ENCODE measurements at places on chromosomes 16 and 17.

DNA sequence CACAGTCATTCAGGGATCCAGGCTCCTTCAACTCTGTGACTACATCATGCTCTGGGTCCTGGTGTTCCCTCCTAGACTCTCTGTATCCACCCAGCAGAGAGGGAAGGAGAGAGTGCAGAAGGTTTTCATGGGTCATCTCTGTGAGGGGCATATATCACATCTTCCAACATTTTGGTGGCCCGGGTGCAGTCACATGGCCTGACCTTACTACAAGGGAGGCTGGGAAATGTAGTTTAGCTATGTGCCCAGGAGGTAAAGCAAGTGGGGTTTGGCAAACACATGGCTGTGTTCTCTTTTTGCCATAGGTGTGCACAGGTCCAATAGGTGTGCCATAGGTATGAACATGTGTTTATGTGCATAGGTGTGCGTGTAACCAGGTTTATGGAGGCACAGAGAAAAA is 222.2 kb upstream of the EEF2KMT start:
- no peak for DNase-seq

DNA sequence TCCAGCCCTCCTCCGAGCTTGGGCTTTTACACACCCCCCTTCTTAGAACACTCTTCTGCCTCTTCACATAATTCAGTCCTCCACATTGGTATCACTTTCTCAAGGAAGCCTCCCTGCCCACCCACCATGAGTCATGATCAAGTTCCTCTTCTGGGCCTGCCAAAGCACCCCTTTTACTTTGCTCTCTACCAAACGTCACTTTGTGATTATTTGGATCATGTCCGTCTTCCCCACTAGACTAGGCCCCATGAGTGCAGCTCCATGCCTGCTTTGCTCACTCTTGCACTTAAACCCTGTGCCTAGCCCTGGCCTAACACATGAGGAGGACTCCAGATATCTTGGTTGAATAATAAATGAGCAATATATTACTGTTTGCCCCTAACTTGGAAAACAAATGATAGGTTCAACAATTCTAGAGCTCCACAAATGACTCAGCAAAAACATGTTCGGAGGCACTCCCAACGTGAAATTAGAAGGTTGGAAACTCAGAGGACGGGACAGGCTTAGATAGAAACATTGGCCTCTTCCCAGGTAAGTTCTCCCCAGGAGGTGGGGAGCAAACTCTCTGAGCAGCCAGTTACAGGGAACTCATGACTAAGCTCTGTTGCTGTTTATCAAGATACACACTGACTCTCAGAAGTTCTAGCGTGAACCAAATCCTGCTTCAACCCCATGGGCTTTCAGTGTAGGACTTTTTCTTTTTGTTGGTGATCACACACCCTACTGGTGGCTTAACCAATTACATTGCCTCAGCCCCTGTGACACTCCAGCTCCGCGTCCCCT is 28.3 kb downstream of the G6PC1 start:
- DNase-seq = peak; percentile 76

DNA sequence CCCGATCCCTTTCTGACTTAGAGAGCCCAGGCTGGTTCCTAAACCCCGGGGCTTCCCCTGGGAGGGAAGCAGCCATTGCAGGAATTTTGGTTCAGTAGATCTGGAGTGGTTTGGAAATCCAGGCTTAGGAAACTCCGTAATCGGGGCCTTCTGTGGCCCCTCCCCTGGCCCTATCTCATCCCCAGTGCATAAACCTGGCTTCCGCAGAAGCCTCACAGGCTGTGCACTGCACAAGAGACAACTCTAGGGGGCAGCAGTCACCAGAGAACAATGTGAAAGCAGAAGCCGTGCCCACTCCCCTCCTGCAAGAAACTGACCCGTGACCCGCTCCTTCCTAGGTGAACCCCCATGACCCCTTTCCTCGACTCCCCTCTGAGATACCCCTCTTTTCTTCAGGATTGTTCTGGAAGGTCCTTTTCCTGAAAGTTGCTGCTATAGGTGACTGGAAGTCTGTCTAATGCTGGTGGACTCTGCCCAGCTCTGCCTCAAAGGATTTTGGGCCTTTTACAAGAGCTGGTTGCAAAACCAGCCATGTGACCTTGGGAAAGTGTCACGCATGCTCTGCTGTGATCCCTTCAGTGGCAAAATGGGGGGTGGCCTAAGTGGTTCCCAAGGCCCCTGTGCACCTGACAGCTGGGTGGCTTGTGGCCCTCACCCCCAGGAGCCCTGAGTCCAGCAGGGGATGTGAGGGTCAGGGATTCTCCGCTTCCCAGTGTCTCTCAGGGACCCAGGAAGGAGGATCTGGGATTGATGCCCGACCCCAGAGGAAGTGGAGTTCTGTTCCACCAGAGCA is 14.4 kb downstream of the GUCY2D start:
- DNase-seq = peak; percentile 82

DNA sequence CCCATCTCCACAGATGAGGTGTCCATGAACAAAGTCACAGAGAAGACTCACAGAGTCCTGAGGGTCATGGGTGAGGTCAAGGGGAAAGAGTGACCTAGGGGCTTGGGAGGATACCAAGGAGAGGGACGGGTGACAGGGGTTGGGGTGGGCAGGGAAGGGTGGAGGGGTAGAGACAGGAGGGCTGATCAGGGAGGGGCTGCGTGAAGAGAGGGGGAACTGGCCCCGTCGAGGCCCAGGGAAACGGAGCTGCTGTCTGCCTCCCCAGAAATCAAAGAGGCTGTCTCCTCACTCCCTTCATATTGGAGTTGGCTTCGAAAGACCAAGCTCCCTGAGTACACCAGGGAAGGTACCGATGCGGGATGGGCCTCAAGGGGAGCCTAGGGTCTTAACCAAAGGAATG is 617 bp downstream of the TMEM95 start:
- DNase-seq = no peak

DNA sequence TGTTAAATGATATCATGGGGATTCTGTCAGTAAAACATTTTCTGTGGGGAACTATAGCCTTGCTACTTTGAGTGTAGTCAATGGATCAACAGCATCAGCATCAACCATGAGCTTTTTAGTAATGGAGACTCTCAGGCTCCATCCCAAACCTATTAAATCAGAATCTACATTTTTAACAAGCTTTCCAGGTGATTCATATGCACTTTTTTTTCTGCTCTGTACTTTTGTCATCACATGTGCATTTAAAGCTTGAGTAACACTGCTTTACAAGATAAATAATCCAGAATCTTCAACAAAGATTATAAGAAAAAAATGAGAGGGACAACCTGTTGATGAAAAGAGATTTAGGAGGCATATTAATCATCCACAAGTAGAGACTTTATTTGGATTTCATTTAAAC is 23.5 kb downstream of the NUP93 start:
- no peak for DNase-seq

GRCh38 chr16:14131774-14132695 is 60.9 kb downstream of the MRTFB start:
- DNase-seq = peak; percentile 57

- DNase-seq = no peak
Measured at GRCh38 chr16:88553739-88554138, 16.5 kb upstream of the ZC3H18 start.

GRCh38 chr16:49280105-49280741 is 1.4 kb downstream of the CBLN1 start:
- peak; percentile 58 for DNase-seq

DNA sequence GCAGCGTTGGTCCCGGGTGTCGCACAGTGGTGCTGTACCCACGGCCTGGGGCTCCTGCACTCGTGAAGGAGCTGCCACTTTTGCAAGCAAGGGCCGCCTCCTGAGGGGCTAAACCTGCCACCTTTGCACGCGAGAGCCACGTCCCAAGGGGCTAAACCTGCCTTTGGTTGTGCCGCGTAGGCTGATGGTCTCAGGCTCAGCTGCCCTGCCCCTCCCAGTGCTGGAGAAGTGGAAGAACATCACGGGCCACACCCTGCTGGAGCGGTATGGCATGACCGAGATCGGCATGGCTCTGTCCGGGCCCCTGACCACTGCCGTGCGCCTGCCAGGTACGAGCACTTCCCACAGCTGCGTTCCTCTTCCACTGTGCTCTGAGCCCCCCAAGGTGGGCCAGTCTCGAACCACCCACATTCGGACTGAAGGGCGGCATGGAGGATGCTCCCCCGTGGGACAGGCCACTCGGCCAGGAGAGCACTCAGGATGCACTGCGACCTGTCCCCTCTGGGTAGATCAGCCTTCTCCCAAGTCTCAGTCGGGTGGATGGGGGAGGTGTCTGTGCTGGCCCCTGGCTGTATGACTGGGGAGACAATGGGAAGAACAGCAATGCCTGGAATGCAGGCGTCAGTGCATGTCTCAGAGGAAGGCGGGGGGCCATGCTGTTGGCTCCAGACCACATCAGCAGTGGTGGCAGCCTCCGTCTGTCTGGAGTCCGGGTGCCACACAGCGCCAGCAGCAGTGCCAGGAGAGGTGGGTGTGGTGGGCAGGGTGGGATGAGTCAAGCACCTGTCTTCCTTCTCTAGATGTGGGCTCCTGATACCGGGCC is 20.7 kb downstream of the ACSF3 start:
- no peak for DNase-seq

GRCh38 chr17:77256710-77257109 is 115.9 kb downstream of the SEC14L1 start:
- DNase-seq = no peak

DNA sequence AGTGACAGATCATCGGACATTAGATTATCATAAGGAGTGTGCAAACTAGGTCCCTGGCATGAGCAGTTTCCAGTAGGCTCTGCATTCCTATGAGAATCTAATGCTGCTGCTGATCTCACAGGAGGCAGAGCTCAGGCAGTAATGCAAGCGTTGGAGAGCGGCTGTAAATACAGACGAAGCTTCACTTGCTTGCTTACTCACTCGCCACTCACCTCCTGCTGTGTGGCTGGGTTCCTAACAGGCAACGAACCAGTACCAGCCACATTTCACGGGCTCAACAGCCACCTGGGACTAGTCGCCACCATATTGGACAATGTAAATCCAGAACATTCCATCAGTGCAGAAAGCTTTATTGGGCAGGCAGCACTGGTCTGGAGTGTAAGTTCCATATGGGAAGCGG is 7.7 kb downstream of the JPH3 start:
- no peak for DNase-seq

DNA sequence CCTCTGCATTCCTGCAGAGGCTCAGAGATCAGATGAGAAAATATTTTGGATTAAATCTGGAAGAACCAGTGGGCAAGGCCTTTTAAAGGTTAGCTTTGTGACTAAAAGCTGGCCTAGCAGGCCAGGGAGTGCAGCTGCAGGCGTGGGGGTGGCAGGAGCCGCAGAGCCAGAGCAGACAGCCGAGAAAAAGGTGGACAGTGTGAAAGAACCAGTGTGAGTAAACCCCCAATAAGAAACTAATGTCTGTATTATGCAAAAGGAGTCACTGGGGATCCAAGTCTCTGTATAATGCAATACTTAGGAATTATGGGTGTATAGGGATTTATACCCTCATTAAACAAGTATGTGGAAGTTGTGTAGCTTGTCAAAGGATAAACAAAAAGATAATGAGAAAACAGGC is 21.4 kb upstream of the SPACA3 start:
- no peak for DNase-seq

- no peak for DNase-seq
Measured at GRCh38 chr17:80558046-80558445, 13.4 kb downstream of the RPTOR start.

DNA sequence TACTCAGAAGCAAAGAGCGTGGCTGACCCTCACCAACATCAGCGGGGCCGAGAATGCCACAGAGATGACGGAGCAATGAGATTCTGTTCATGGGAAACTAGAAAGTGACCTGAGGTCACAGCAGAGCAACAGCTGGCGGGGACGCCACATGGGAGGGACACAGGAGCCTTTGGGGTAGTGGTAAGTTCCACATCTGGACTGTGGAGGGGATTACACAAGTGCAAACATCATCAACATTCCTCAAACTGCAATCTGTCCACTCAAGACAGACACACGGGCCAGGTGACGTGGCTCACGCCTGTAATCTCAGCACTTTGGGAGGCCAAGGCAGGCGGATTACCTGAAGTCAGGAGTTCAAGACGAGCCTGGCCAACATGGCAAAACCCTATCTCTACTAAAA is 11.2 kb downstream of the HAGH start:
- no peak for DNase-seq

GRCh38 chr17:8360751-8361150 is 15.8 kb downstream of the KRABD2 start:
- DNase-seq = no peak

GRCh38 chr16:78184238-78185183 is 85.1 kb downstream of the WWOX start:
- peak; percentile 59 for DNase-seq

GRCh38 chr16:71188956-71189712 is 41.4 kb downstream of the HYDIN start:
- no peak for DNase-seq

DNA sequence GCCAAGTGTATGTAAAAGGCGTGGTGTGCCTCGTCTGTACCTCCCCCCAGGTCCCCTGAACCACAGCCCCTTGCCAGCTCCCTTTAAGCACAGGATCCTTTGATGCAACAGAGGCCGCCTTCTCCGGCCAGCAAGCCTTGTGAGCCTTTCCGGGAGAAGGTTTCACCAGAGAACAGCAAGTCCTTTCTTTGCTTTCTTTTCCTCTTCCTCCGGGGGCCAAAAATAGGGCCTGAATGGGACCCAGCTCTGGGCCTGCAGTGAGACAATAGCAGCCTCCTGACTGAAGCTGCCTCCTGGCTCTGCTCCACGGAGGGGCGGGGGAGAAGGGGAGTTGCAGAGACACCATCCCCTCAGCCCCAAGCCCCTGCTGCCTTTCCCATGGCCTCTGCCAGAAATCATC is 9.0 kb downstream of the ADGRG1 start:
- DNase-seq = no peak

DNA sequence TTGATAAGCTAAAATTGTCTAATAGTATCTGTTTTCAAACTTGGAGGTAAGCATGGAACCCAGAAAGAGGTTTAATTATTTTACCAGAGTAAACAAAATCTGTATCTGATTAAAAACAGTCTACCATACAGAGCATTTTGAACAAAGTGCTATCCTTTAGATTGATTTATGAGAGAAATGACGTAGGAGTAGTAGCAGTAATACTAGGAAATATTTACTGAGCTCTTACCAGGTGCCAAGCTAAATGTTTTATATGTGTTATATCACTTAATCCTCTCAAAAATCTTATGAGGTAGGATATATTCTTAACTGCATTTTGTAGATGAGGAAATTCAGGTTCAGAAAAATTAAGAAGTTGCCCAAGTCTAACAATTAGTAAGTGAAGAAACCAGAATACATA is 186.4 kb upstream of the NOG start:
- DNase-seq = no peak

DNA sequence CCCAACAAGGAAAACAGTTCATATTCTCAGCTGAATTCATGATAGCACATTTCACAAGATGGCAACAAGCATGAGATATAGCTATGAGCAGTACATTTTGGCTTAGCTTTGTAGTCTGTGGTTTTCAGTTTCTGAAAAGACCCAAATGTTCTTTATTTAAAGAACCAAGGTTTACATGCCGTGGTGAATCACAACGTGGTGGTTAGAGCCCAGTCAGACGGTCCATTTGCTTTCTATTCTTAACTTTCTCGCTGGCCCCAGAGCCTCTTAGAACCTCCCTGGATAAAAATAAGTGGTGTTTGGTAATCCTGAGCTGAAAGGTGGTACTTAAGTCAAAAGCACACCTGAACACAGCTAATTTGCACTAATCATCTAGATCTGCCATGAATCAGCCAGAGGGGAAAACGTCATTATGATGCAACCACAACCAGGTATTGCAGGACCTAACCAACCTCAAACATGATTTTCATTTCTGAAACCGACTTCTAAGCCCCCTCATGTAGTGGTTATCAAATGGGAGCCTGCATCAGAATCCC is 18.6 kb upstream of the HAPSTR1 start:
- DNase-seq = no peak
